Thyroid gland (tissue), 4 donors: ENCODE measurements at places on chromosomes 5 and 9. TPM values are rescaled to one million over a fixed set of nuclear protein-coding genes. Genes with fewer than 3 reads are reported as not detected.
A peak's percentile ranks its signal among the peaks of the same experiment; 100 is the strongest.

- no peak for DNase-seq
- peaks cover 11% of the 10 kb centered on the region for H3K4me1 ChIP-seq
- no peak overlapping the region for H3K27ac ChIP-seq
- H3K4me3 ChIP-seq, result peak overlapping the region; percentile 91
Observed at GRCh38 chr5:138466125-138466899, 1.0 kb downstream of the EGR1 start.

DNA sequence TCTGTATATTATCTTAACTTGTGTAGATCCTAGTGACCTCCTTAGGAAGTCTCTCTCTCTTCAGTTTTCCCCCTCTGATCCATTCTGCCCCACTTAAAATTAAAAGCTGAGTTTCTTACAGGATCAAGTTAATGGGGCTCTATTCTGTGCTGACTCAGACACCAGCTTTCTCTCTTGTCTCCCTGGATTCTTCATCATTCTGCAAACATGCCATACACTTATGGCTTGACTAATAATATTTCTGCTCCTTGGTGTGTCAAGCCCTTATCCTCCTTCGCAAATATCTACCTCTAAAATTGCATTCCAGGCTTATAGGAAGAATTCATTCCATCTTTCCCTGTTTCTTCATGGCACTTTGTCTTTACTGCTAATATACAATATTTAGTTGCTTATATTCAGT lies 18.1 kb downstream of the LRRC70 start:
- H3K4me1 ChIP-seq, result peaks cover 5% of the 10 kb centered on the region
- no peak overlapping the region for H3K27ac ChIP-seq
- no peak overlapping the region for H3K4me3 ChIP-seq
- DNase-seq, result no peak
- peaks cover 3% of the 10 kb centered on the region for H3K36me3 ChIP-seq

SH3GL2 gene
- total RNA-seq, result 0.45 TPM

DNA sequence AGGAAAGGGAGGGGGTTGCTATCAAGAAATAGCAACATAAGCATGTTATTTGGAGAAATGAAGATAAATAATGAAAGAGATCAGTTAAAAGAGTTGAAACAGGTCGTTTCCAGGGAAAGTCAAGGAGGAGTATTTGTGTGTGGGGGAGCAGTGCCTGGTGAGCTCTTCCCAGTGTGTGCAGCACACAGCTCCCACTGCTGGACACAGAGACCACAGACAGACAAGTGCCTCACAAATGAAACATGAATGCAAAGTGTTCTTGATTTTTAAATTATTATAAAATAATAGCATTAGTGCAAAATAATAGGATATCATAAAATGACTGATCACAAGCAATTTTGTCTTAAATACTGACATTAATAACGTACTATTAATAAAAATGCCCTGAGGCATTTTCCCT lies 40.8 kb downstream of the LIFR start:
- no peak overlapping the region for H3K4me3 ChIP-seq
- peaks cover 11% of the 10 kb centered on the region for H3K36me3 ChIP-seq
- no peaks in the 10 kb centered on the region for H3K4me1 ChIP-seq
- no peak overlapping the region for H3K27ac ChIP-seq
- no peak for DNase-seq
- no peaks in the 10 kb centered on the region for H3K27me3 ChIP-seq

GRCh38 chr9:2560180-2560579 lies 61.4 kb upstream of the VLDLR start:
- no peak overlapping the region for H3K4me3 ChIP-seq
- DNase-seq, result no peak
- no peaks in the 10 kb centered on the region for H3K27me3 ChIP-seq
- H3K4me1 ChIP-seq, result peaks cover 15% of the 10 kb centered on the region

FGF18 gene
- 1.4 TPM for total RNA-seq

GRCh38 chr9:13716601-13717321 lies 437.3 kb upstream of the MPDZ start:
- no peak overlapping the region for H3K27ac ChIP-seq
- H3K4me3 ChIP-seq, result no peak overlapping the region
- H3K36me3 ChIP-seq, result no peaks in the 10 kb centered on the region
- H3K27me3 ChIP-seq, result no peaks in the 10 kb centered on the region
- no peak for DNase-seq

DNA sequence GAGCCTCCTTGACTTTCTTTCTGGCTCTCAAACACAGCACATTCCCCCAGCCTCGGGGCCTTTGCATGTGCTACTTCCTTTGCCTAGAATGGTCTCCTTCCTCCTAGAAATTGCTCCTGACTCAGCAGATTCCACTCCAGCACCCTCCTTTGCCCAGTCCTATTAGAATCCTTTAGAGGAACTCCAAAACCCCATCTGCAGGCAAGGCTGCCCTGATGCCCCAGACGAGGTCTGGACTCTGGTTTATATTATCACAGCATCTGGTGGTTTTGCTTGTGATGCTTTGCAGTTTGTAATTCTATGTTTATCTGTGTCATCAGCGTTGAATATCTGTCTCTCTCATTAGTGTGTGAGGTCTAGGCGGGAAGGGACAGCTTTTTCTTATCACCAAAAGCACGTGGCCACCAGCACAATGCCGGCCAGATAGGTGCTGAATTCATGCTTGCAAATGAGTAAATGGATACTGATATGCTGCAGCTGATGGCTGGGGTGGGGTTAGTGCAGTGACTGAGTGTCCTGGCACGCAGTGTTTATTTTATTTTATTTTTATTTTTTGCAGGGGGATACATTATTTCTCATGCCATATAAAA lies 30.0 kb upstream of the ANKH start:
- H3K27me3 ChIP-seq, result no peaks in the 10 kb centered on the region
- peaks cover 4% of the 10 kb centered on the region for H3K4me1 ChIP-seq
- no peak overlapping the region for H3K4me3 ChIP-seq
- H3K36me3 ChIP-seq, result no peaks in the 10 kb centered on the region
- H3K27ac ChIP-seq, result no peak overlapping the region

SPTAN1 gene
- 189 TPM for total RNA-seq

DENND4C gene
- total RNA-seq, result 135 TPM

- no peak overlapping the region for H3K4me3 ChIP-seq
- no peak for DNase-seq
- no peak overlapping the region for H3K27ac ChIP-seq
- no peaks in the 10 kb centered on the region for H3K4me1 ChIP-seq
Observed at GRCh38 chr9:93020771-93021670, 37.5 kb upstream of the SUSD3 start.

LOX gene
- total RNA-seq, result 34.3 TPM
